ENCODE measurements at places on chromosomes 1 and 21.
A peak's percentile ranks its signal among the peaks of the same experiment; 100 is the strongest.

- no peaks in the 10 kb centered on the region for H3K36me3 ChIP-seq
- H3K4me3 ChIP-seq: no peak overlapping the region
- no peaks in the 10 kb centered on the region for H3K27me3 ChIP-seq
- H3K4me1 ChIP-seq: no peaks in the 10 kb centered on the region
- DNase-seq: no peak
Observed at GRCh38 chr1:37158113-37158749, 123.9 kb upstream of the GRIK3 start.

DNA sequence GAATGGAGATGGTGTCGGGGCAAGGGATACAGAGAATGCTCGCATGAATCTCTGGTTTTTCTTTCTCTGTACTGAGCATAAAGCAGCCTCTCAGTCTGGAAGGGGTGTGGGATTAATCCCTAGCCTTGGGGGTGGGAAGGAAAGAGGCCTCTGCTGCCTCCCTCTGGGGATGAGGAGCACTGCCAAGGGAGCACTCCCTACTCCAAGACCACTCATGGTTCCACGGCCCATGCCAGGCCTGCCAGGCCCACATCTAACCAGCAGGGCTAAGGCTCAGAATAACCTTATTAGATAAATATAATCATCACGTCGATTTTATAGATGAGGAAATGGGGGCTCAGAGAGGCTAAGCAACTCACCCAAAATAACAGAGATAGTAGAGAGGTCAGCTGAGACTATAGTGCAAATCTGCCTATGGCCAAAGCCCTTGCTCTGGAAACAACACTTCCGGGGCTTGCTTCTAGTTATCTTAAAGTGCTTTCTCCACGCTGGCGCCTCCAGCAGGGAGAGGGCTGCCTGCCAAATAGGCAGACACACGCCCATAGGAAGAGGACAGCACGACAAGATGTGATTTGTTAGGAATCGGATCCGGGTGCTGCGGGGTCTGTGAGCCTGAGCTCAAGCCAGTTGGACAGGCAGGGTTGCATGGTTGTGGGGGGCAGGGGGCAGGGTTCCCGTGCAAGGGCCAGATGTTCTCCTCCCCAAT is 522 bp downstream of the TEX35 start:
- H3K4me1 ChIP-seq: no peaks in the 10 kb centered on the region
- DNase-seq: no peak
- no peaks in the 10 kb centered on the region for H3K27me3 ChIP-seq
- no peak overlapping the region for H3K27ac ChIP-seq
- no peak overlapping the region for H3K4me3 ChIP-seq
- no peaks in the 10 kb centered on the region for H3K36me3 ChIP-seq

DNA sequence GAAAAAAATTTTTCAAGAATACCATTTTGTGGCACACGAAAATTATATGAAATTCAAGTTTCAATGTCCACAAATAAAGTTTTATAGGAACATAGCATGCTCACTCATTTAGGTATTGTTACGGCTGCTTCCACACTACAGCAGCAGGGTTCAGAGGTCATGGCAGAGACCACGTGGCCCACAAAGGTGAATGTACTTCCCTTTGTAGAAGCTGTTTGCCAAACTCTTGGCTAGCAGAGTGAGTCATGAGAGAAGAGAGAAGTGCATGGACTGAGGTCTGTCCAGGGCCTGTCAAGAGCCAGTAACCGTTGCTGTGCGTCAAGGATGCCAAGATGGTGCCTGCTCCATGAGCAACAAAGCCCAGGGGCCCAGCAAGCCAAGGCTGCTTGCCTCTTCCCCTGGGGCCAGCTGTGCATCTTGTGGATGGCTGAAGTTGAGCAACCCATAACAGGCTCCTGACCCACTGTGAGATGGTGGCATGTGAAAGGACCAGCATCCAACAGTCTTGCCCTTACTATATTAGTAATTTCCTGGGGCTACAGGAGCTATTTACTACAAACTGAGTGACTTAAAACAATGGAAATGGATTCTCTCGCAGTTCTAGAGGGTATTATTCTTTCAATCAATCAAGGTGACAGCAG is 64.8 kb upstream of the ATP5PO start:
- H3K4me3 ChIP-seq: no peak overlapping the region
- H3K4me1 ChIP-seq: no peaks in the 10 kb centered on the region
- no peaks in the 10 kb centered on the region for H3K27me3 ChIP-seq
- H3K27ac ChIP-seq: no peak overlapping the region
- no peak for DNase-seq

DNA sequence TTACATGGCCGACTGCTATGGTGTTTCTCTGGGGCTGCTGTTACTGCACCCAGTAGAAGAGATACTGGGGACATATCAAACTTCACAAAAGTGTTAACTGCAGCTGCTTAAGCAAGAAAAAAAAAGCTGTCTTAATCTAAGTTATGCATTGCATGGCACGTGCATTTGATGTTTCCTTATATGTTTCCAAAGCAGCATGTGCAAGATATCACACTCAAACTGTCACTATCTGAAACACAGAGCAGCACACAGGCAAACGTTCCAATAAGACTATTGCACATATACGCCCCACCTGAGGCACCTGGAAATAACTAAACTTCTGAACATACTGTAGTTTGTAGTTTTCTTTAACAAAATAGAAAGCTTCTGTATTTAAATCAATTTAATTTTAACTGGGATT is 671.4 kb upstream of the ADGRL2 start:
- H3K4me1 ChIP-seq: peaks cover 4% of the 10 kb centered on the region
- no peaks in the 10 kb centered on the region for H3K27me3 ChIP-seq
- DNase-seq: no peak
- H3K27ac ChIP-seq: no peak overlapping the region

DNA sequence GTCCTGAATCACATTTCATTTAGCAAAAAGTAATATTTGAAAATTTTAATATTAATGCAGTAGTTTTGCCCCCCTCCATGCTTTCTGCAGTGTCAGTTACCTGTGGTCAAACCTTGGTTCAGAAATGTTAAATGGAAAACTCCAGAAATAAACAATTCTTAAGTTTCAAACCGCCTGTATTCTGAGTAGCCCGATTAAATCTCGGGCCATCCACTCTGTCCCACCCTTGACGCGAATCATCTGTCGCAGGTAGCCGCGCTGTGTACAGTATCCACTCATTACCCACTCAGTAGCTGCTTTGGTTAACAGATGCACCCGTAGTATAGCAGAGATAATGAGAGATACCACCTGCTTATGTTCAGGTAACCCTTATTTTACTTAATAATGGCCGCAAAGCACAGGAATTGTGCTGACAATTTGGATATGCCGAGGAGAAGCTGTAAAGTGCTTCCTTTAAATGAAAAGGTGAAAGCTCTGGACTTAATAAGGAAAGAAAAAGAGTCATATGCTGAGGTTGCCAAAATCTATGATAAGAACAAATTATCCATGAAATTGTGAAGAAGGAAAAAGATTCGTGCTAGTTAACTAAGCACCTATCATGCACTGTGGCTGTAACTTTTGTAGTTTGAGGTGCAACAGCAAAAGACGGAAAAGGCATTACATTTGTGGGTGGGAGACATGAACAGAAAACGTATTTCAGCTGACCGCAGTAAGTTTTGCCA is 889 bp upstream of the SCYL3 start:
- H3K27ac ChIP-seq: peak overlapping the region; percentile 91
- peaks cover 11% of the 10 kb centered on the region for H3K4me1 ChIP-seq
- no peak for DNase-seq
- H3K4me3 ChIP-seq: peak overlapping the region; percentile 86
- no peaks in the 10 kb centered on the region for H3K27me3 ChIP-seq

- no peak overlapping the region for H3K27ac ChIP-seq
- no peaks in the 10 kb centered on the region for H3K36me3 ChIP-seq
- no peak overlapping the region for H3K4me3 ChIP-seq
- DNase-seq: no peak
Observed at GRCh38 chr1:242641461-242641860, 117.0 kb upstream of the PLD5 start.

DNA sequence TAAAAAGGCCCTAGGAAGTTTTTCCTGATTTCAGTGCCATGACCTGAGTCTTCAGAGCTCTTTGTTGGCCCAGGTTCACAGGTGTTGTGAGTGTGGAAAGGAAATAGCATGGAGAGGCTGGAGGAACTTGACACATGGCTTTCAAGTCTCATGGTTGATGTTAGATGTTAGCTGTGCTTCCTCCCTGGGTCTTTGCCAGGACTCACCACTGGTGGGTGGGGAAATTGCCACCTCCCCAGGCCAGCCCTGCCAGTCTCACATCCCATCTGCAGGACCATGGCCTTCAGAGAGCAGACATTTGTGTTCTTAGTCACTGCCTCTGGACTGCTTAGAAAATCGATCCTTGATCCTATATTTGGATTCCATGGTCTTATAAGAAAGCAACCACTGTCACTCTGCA is 383.2 kb downstream of the DISC1 start:
- no peaks in the 10 kb centered on the region for H3K27me3 ChIP-seq
- H3K4me3 ChIP-seq: no peak overlapping the region
- H3K27ac ChIP-seq: no peak overlapping the region

- no peaks in the 10 kb centered on the region for H3K36me3 ChIP-seq
- H3K4me3 ChIP-seq: no peak overlapping the region
- no peak for DNase-seq
- no peaks in the 10 kb centered on the region for H3K27me3 ChIP-seq
- H3K4me1 ChIP-seq: no peaks in the 10 kb centered on the region
- no peak overlapping the region for H3K27ac ChIP-seq
Observed at GRCh38 chr1:245810789-245811337, 656.1 kb downstream of the KIF26B start.

GRCh38 chr1:4177425-4178150 is 277.5 kb upstream of the C1orf174 start:
- H3K27ac ChIP-seq: no peak overlapping the region
- H3K27me3 ChIP-seq: peaks cover 14% of the 10 kb centered on the region
- H3K4me3 ChIP-seq: no peak overlapping the region
- DNase-seq: no peak
- H3K36me3 ChIP-seq: no peaks in the 10 kb centered on the region
- no peaks in the 10 kb centered on the region for H3K4me1 ChIP-seq

DNA sequence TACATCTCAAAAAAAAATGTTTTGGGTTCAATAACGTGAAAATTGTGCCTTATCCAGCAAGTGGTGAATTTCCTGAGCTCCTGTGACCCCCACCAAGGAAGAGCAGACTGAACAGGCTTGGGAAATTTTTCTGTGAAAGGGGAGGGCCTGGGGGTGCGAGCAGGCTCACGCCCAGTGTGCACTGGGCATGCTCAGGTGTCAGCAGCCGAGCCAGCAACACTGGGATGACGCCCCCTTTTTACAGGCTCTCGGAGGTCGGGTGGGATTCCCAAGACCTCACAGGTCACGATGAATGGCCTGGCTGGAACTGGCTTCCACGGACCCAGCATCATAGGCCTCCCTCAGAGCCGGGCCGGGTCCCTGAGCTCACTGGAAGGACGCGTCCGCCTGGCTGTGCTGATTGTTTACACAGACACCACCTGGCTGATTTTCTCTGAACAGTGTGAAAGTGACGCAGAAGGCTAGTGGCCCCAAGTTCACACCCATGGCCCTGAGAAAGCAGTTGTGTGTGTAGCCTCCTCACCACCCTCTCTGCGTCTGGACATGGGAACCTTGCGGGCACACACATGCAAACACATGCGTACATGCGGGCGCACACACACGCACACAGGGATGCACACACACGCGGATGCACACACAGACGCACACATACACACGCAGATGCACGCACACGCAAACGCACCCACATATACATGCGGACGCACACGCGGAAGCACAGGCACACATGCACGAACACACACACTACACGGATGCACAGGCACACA is 9.2 kb downstream of the CSTB start:
- no peaks in the 10 kb centered on the region for H3K36me3 ChIP-seq
- H3K27me3 ChIP-seq: no peaks in the 10 kb centered on the region
- H3K4me3 ChIP-seq: no peak overlapping the region
- no peaks in the 10 kb centered on the region for H3K4me1 ChIP-seq
- H3K27ac ChIP-seq: no peak overlapping the region

GRCh38 chr1:180842052-180842451 is 70.6 kb upstream of the KIAA1614 start:
- DNase-seq: no peak
- no peak overlapping the region for H3K4me3 ChIP-seq
- H3K27me3 ChIP-seq: no peaks in the 10 kb centered on the region
- no peak overlapping the region for H3K27ac ChIP-seq
- H3K36me3 ChIP-seq: no peaks in the 10 kb centered on the region

DNA sequence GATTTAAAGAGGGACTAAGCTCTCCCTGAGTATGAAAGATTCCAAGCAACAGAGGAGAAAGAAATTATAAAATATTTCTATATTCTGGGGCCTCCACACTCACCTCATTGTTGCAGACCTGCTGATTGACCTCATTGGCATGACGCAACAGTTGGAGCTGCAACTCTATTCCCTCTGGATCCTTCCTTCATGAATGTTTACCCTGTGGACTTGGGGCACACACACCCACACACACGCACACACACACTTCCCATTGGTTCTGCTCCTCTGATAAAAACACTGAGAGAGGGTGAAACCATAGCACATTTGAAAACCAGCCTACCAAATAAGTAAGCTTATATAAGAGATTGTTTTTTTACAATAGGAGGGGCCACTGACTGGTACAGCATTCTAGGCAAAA is 159.1 kb downstream of the BRINP2 start:
- H3K4me1 ChIP-seq: no peaks in the 10 kb centered on the region
- H3K27ac ChIP-seq: no peak overlapping the region
- H3K36me3 ChIP-seq: no peaks in the 10 kb centered on the region
- no peak for DNase-seq

DNA sequence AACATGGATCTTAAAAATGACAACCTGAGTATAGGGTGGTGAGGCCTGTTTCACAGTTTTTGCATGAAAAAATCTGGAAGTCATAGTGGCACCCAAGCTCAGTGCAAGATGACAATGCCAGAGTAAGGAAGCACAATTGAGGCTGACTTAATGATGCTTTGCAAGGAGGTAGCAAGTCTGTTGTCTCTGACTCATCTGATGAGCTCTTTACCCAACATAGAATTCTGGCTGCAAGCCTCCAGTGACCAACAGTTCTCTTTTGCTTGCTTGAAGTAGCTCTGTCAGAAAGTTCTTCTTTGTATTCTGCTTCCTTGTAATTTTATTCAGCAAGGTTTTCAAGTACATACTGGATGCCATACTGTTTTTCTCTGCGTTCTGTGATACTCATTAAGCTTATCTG is 117.1 kb downstream of the FOXD2 start:
- peaks cover 27% of the 10 kb centered on the region for H3K4me1 ChIP-seq
- DNase-seq: no peak
- no peaks in the 10 kb centered on the region for H3K27me3 ChIP-seq

- no peaks in the 10 kb centered on the region for H3K4me1 ChIP-seq
- H3K4me3 ChIP-seq: no peak overlapping the region
- no peak for DNase-seq
- H3K36me3 ChIP-seq: no peaks in the 10 kb centered on the region
- H3K27me3 ChIP-seq: no peaks in the 10 kb centered on the region
Observed at GRCh38 chr1:187010571-187011309, 182.0 kb downstream of the PLA2G4A start.

- H3K27me3 ChIP-seq: no peaks in the 10 kb centered on the region
- no peak overlapping the region for H3K4me3 ChIP-seq
- no peak overlapping the region for H3K27ac ChIP-seq
- H3K36me3 ChIP-seq: no peaks in the 10 kb centered on the region
- no peak for DNase-seq
Observed at GRCh38 chr1:73162564-73162963, 880.2 kb upstream of the NEGR1 start.

All from tibial artery (tissue), 4 donors.